ENCODE measurements at places on chromosomes 3 and 15.

DNA sequence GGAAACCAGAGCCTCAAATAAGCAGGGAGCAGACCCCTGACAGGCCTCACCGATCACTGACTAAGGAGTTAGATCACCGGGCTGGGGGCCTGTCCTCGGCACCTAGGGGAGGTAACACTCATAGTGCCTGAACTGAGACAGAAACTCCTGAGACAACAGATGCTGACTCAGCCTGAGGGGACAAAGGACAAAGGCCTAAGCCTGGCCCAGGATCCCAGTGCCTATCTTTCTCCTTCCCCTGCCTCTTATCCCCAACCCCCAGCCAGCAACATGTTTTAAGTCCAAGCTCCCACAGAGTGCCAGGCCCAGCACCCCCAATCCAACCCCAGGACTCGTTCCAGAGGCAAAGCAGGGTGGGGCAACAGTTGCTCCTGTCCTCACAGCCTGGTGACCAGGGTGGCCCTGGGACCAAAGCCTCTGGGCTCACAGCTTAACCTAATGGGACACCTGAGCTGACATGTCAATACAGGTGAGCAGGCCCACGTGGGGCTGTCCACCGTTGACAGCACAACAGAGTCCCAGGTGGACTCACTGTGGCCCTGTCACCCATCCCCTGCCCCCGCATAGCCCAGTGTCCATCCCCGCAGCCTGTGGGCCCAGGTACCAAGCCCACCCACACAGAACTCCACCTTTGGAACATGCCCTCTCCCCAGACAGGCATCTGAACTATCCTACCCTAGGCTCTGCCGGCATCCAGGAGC lies 37.4 kb downstream of the ADCY5 start:
- DNase-seq: no peak

DNA sequence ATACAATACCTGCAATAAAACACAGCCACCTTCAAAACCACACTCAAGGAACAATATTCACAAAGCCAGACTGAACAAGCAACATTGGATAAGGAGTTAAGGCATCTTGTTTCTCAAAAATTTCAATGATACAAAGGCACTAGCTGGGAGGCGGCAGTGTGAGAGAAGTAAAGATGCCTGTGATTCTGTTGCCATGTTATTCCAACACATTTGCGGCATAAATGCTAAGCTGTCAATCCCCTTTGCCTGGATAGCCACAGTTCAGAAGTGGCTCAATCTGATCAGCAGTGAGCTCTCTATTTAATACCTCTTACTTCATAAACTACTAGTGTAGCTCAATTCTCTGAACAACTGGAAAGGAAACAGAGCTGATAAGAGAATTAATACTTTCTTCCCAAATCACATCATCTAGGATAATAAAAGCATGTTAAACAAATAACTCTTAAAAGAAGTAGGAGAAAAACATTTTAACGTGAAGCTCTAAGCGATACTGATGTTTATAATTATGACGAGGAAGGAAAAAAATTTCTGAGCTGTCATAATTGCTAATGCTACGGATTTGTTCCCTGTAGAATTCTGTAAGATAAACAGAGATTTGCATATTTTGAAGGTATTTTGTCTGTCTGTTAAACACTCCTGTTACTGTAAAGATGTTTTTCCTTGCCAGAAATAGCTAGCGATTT lies 358.4 kb downstream of the FOXP1 start:
- DNase-seq: no peak

DNA sequence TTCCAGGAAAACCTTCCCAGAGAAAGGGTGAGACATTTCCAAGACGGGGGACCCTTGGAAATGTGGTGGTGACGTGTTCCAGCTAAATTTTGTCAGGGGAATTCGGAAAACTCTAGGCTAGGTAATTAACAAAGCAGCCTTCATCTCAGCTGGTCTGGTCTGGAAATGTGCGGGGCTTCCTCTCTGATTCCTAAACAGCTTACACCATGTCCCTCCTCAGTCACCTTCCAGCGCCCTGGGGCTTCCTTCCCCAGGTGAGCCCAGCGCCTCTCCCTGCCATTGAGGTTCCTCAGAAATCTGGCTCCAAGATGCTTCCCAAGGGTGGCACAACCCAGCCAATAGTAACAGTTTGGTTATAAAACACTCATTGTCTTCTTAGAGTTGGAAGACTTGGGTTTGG lies 571 bp downstream of the ACAD9 start:
- DNase-seq: no peak

GRCh38 chr3:55162031-55162795 lies 234.4 kb upstream of the LRTM1 start:
- no peak for DNase-seq

GRCh38 chr3:77298417-77298816 lies 258.5 kb downstream of the ROBO2 start:
- DNase-seq: no peak

Data from activated CD4-positive, alpha-beta T cell treated with anti-CD3 and anti-CD28 coated beads, Interleukin-2, amount 50 U/mL, for 24 hours (primary cell).